Coronary artery (tissue), 2 donors: ENCODE measurements at places on chromosomes 6 and 20.

DNA sequence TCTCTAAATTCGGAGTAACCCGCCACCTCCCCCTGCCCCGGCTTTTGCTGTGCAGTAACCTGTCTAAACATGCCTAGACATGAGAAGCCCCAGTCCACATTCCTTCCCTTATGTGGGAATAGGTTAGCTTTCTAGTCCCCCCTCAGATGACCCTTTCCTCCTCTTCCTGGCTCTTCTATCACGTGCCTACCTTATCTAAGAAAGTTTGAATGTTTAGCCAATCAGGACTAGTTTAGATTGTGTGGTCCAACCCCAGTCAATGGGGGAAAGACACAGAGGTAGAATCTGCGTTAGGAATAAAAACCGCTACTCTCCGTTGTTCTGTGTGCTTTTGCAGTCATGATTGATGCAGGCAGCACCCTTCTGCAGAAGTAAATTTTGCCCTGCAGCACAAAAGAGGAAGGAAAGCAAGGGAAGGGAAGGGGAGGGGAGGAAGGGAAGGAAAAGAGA lies 69.0 kb upstream of the CD93 start:
- DNase-seq = peak; percentile 58

DNA sequence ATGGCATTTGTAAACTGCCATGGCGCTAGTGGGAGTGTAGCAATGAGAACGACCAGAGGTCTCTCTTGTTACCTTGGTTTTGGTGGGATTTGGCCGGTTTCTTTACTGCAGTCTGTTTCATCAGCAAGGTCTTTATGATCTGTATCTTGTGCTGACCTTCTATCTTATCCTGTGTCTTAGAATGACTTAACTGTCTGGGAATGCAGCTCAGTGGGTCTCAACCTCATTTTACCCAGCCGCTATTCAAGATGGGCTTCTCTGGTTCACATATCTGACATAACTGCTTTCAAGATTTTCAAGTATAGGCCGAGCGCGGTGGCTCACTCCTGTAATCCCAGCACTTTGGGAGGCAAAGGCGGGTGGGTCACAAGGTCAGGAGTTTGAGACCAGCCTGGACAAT lies 1.9 kb upstream of the SFT2D1 start:
- DNase-seq = no peak

DNA sequence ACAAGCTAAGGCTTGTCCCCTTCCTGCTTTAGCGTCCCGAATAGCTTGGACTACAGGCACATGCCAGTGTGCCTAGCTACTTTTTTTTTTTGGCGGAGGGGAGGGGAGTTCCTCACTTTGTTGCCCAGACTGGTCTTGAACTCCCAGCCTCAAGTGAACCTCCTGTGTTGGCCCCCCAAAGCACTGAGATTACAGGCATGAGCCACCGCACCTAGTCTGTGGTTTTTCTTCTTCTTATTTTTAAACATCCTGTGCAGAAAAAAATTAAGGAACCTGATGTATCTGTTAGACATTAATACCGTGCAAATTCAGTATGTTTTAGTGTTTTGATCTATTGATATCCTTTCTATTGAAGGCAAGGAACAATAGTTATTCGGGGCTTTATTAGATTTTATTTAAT lies 25.7 kb downstream of the HIVEP1 start:
- DNase-seq = no peak

DNA sequence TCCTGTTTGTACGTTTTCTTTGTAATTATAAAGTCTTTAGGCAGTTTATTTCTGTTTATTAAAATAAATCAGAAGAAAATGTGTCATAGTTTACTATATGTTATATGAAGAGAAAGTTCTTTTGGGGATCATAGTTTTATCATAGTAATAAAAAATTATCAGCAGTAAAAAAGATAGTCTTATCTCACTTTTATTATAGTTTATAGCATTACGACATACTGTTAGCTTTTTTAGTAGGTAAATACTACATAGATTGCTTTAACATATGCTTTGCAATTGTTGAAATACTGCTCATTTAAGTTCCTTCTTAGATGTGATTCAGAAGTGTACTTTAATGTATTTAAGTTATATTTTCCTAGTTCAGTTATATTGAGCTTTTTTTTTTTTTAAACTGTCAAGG lies 13.9 kb downstream of the QKI start:
- DNase-seq = no peak

DNA sequence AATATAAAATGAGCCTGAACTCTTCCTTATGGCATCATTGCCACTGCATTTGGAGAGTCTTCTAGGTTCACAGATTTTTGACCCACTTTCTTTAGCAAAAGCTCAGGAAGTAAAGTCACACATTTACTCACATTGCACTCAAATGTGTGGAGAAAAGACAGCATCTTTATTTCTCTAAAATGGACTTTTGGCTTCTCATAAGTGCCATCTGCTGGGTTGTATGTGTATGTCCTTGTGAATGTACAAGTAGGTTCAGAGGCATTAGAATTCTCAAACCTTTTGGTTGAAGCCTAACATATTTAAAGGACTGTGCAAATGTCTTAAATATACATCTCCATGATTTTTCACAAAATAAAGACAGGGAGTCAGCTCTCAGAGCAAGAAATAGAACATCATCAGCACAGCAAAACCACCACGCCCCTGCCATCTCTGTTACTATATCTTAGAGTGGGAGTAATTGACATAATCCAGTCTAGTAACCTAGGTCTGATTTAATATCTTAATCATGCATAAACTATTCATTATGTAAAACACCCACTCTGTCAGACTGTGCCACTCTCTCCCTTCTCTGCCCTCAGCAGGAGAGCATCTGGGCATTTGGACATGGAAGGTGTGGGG lies 42.2 kb upstream of the SPTLC3 start:
- no peak for DNase-seq
